ENCODE measurements at places on chromosomes 4 and X.

DNA sequence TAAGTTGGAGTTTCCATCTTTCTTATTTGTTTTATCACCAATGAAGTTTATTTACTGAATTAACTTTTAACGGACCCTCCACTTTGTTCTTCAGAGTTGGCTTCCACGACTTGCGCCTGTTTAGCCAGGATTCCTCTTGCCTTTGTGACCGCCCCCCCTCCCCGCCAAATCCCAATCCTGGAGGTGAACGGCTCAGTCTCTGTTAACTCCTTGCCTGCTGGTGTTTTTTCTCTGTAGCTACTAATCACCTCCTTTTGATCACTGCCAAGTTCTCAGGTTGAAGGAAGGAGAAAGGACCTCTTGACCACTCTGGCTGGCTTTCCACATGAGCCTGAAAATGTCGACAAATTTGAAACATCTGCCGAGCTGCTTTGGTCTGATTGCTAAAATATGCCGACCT is 46.8 kb upstream of the BCOR start:
- no peaks in the 10 kb centered on the region for H3K27me3 ChIP-seq
- no peak for DNase-seq
- no peak overlapping the region for H3K4me3 ChIP-seq
- H3K36me3 ChIP-seq = no peaks in the 10 kb centered on the region
- H3K27ac ChIP-seq = no peak overlapping the region

DNA sequence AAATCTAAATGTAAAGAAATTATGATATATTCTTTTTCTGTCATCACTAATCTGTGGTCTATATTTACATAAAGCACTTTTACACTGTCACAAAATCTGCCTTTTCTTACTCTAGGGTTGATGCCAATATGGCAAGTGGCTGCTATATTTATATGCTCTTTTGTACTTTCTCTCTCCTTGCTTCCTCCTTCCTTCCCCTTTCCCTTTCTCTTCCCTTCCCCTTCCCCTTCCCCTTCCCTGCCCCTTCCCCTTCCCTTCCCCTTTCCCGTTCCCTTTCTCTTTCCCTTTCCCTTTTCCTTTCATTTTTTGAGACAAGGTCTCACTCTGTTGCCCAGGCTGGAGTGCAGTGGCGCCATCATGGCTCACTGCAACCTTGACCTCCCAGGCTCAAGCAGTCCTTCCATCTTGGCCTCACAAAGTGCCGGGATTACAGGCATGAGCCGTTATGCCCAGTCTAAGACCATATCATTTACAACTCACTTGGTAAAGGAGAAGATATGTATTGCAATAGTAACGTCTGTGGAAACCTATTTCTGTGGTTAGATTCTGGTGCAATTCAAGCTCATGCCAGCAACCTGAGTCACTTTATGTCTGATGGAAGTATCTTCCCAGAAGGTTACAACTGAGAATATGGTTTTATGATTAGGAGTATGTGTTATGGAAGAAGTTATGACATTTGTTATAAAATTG is 13.9 kb upstream of the PLAC8 start:
- no peaks in the 10 kb centered on the region for H3K36me3 ChIP-seq
- H3K27ac ChIP-seq = no peak overlapping the region
- H3K4me1 ChIP-seq = no peaks in the 10 kb centered on the region
- H3K27me3 ChIP-seq = no peaks in the 10 kb centered on the region
- no peak overlapping the region for H3K4me3 ChIP-seq
- no peak for DNase-seq

DNA sequence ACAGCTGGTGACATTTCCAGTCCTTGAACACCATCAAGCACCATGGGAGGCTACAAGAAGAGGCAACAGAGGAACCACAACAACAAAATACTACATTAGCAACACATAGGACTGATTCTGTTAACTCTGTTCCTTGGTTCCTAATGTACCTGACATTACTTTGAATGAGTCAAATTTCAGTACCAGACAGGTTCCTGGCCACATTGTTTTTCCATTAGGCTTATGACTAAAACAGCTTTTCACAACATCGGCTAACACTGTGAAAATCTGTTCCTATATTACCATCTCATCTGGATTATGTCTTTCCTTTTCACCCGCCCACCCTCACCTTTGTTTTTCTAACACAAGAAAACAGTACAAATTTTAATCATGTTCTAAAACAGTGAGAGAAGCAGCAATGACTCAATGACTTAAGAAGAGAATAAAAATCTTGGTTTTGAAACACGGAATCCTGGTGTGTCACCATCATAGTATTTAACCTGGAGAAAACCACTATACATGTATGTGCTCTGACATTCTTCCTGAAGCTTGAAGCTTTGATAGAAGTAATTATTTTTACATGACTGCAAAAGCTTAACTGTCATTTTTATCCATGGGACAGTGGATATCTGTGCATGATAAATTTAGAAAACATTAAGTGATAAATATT is 143.9 kb downstream of the SCFD2 start:
- no peaks in the 10 kb centered on the region for H3K27me3 ChIP-seq
- no peak overlapping the region for H3K4me3 ChIP-seq
- DNase-seq = no peak
- H3K36me3 ChIP-seq = no peaks in the 10 kb centered on the region
- no peak overlapping the region for H3K27ac ChIP-seq
- no peaks in the 10 kb centered on the region for H3K4me1 ChIP-seq

DNA sequence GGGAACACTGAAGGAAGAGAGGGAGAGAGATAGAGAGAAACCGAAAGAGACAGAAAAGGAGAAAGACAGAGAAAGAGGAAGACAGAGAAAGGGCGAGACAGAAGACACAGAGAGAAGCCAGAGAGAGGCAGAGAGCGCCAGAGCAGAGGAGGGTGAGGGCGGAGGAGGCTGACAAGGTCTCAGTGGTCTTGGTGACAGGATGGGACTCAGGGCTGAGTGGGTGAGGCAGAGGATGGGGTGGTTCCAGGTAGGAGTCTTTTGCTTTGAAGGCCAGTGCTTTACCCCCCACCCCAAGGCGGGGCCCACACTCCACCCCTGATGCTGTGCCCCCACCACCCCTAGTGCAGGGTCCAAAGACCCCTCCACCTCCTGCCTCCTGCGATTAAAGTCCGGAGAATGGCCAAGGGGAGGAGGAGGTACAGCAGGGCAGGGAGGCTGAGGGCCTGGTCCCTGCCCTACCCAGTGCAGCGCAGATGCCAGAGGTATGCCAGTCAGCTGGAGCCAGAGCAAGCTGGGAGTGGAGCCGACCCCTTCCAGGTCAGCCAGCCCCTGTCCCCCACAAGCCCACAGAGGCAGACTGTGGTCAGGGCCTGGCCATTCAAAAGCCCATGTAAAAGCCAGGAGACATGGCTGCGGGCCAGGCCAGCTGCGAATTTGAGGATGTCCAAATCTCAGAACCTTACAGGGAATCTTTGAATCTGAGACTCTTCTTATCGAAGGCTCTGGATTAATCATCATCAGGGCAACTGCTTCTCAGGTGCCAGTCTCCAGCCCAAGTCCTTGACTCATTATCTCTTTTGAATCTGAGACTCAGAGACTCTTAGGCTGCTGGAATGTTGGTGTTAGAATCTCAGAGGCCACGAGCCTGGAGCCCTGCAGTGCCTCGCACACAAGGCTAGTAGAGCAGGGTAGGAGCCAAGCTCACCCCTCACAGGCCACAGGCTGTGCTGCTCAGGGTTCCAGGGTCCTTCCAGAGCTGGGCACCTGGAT is 758 bp downstream of the IQSEC2 start:
- H3K27ac ChIP-seq = peak overlapping the region; percentile 68
- peak; percentile 58 for DNase-seq
- no peaks in the 10 kb centered on the region for H3K4me1 ChIP-seq
- H3K4me3 ChIP-seq = no peak overlapping the region
- H3K36me3 ChIP-seq = no peaks in the 10 kb centered on the region

DNA sequence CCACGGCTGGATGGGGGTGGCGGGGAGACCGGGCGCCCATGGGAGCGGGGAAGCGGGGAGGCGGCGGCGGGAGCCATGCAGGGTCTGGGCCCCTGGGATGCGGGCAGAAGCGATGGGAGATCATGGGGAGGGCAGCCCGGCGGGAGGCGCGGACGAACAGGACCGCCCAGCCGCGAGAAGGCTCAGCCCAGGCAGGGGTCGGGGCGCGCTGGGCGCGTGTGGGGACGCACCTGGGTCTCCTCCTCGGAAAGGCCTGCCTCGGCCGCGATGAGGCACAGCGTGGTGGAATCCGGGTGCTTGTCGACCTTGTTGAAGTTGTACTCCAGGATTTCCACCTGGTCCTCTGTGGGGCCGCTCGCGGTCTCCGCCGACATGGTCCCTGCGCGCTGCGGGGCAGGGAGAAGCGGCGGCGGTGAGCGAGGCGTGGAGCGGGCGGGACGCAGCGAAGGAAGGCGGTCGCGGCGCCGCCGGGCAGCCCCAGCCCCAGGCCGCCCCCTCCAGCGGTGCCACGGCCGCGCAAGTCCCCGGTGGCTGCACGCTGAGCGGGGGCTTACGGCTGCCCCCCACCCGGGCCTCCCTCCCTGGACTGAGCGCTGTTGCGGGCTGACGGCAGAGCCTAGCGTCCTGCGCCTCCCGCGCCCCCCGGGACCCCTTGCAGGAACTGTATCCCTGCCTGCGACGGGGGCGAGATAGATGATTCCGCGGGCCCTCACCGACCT is 25.3 kb downstream of the HOPX start:
- DNase-seq = no peak
- H3K36me3 ChIP-seq = no peaks in the 10 kb centered on the region
- H3K27me3 ChIP-seq = no peaks in the 10 kb centered on the region
- H3K4me1 ChIP-seq = peaks cover 9% of the 10 kb centered on the region
- H3K27ac ChIP-seq = peak overlapping the region; percentile 76

DNA sequence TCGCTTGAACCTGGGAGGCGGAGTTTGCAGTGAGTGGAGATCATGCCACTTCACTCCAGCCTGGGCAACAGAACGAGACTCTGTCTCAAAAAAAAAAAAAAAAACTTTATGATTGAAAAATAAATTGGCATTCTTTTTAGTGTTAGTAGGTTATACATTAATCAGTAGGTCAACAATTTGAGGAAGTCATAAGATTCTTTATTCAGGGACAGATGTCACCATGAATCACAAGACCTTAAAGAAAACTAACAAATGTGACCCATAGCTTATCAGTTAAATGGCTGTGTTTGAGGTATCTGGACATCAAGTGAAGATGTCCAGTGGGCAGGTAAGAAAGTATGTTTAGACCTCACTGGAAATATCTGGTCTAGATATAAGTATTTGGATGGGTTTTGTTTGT is 9.3 kb upstream of the PRMT9 start:
- no peaks in the 10 kb centered on the region for H3K36me3 ChIP-seq
- no peak overlapping the region for H3K27ac ChIP-seq
- DNase-seq = no peak
- H3K4me1 ChIP-seq = no peaks in the 10 kb centered on the region
- H3K4me3 ChIP-seq = no peak overlapping the region
- no peaks in the 10 kb centered on the region for H3K27me3 ChIP-seq

DNA sequence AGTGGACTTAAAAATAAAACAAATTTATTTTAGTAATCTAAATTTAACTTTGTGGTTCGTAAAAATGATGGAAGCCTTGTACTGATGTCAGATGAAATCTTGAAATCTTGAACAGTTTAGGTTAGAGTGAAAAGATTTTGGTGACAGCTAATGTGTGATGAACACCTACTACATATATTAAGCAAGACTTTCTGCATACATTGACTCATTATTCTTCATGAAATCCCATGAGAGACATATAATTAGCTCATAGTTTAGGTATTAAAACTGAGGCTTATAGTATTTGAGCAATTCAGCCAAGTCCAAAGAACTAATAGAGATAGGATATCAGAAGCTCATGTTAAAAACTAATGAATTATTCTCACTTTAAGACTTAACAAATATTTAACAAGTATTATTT is 66.9 kb upstream of the PCDH7 start:
- no peaks in the 10 kb centered on the region for H3K27me3 ChIP-seq
- DNase-seq = no peak
- no peak overlapping the region for H3K27ac ChIP-seq
- H3K4me3 ChIP-seq = no peak overlapping the region
- no peaks in the 10 kb centered on the region for H3K36me3 ChIP-seq
